GM19239 (cell line): ENCODE measurements at places on chromosomes 4 and X.

- DNase-seq, result no peak
These were observed 2637.0 kb downstream of the PCDH7 start for GRCh38 chr4:33357121-33357520.

GRCh38 chr4:71338846-71339593, at the start of gene SLC4A4:
Gene SLC4A4 (plus strand): TSS chr4:71339020.
- DNase-seq, result peak; percentile 42

DNA sequence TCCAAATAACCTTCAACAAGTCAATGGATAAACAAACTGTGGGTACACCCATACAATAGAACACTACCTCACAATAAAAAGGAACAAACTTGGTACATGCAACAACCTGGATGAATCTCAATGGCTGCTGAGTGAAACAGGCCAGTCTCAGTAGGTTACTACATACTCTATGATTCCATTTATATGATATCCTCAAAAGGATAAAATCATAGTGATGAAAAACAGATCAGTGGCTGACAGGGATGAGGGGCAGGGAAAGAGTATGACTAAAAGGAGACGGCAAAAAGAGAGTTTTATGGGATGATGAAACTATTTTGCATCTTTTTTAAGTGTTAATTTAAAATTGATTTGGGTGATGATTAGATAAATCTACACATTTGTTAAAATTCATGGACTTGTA, 15.9 kb downstream of the KLHL8 start:
- no peak for DNase-seq

DNA sequence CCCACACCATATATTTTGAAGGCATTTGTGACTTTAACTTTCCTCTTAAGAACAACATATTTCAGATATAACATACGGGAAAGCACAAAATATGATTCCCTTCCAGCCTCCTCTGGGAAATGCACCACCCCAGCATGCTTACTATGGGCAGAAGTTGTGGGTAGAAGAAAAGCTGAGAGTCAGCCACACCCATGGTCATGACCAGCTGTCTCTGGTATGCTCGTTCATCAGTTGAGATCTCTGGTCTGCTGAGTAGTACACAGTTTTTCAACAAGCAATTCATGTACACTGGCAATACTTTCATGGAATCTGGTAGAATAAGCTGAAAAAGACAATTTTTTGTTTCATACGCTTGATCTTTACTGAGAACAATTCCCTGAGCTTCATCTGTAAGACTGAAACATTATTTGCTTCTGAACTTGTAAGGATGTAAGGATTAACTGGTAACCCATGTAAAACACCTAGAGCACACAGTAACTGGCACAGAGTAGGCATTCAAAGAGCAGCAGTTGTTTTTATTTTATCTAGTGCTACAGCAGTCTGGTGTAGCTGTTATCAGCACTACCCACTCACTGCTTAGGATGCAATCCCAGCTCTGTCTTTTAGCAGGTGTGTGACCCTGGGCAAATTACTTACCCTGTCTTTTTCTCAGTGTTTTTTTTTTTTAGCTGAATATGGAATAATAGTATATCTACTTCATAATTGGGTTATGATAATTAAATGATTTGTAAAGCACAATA, 47.6 kb downstream of the METTL14 start:
- no peak for DNase-seq

DNA sequence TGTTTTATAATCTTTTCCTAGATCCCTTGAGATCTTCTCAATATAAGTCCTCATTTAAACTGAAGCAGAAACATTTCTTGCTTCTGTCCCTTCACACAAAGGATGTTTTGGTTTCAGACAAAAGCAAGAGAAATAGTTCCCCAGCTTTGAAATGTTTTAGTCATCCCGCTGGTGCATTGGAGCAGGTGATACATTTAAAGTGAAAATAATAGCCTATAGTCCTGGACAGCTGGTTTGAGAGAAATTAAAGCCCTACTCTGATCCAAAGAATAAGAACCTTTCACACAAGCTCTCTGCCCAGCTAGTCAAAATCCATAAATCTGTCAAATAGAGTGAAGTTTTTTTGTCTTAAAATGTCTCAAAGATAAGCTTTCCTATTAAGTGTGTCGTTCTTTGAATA, 79.4 kb downstream of the LUZP4 start:
- no peak for DNase-seq

GRCh38 chr4:145824463-145824862, 114.2 kb downstream of the ZNF827 start:
- no peak for DNase-seq

- no peak for DNase-seq
These were observed 94.1 kb upstream of the HPRT1 start for GRCh38 chrX:134365904-134366303.

GRCh38 chr4:17565846-17566245, 11.2 kb upstream of the LAP3 start:
- no peak for DNase-seq

DNA sequence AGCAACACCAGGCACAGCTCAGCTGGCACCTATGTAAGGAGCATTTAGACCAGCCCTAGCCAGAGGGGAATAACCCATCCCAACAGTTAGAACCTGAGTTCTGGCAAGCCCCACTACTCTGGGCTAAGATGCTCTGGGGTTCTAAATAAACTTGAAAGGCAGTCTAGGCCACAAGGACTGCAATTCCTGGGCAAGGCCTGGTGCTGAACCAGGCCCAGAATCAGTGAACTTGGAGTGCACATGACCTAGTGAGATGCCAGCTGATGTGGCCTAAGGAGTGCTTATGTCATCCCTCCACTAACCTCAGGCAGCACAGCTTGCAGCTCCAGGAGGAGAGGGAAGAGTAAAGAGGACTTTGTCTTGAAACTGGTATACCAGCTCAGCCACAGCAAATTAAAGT, 7.6 kb upstream of the PRRG3 start:
- DNase-seq, result no peak

DNA sequence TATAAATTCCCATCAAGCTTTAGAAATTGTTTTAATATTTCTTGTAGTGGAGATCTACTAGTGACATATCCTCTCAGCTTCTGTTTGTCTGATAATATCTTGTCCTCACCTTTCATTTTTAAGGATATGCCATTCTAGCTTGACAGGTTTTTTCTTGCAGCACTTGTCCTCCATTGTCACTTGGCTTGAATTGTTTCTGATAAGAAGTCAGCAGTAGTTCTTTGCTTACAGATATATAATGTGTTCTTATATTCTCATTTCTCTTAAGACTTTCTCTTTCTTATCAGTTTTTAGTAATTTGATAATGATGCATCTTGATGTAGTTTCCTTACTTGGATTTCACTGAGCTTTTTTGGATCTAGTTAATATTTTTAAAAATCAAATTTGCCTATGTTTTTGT, 120.6 kb upstream of the NUDT6 start:
- DNase-seq, result no peak

DNA sequence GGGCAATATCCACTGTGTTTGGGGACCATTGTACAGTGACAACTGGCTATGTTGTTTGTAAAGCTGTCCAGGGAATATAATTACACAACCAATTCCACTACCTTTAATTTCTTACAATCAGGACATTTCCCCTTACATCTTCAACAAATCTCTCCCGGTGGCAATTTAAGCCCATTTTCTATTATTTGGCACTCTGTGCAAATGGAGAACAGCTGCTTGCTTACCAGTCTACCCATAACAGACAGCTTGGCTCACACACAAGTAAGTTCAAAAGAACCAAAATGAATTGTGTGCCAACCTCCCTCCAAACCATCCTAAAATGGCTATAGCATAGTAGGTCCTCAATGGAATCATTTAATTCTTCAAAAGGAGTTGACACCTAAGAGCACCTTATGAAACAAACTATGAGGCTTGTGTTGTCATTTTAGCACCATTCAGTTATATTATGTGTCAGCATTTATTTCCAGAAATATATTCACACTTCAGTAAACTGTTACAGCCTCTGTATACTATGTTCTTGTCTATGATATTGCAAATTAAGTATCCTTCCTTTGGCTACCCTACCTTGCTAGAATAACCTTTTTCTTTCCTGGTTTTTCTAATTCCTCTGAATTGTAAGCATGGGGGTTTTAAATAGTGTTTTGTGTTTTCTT, 18.4 kb downstream of the GABRA4 start:
- DNase-seq, result no peak

DNA sequence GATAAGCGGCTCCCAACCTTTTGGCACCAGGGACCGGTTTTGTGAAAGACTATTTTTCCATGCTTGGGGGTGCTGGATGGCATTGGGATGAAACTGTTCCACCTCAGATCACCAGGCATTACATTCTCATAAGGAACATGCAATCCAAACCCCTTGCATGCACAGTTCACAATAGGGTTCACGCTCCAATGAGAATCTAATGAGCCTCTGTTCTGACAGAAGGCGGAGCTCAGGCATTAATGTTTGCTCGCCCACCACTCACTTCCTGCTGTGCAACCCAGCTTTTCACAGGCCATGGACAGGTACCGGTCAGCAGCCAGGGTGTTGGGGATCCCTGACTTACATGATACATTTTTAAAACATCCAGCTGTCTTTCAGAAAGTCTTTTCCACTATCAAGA, 187.3 kb downstream of the SLC39A8 start:
- DNase-seq, result no peak

DNA sequence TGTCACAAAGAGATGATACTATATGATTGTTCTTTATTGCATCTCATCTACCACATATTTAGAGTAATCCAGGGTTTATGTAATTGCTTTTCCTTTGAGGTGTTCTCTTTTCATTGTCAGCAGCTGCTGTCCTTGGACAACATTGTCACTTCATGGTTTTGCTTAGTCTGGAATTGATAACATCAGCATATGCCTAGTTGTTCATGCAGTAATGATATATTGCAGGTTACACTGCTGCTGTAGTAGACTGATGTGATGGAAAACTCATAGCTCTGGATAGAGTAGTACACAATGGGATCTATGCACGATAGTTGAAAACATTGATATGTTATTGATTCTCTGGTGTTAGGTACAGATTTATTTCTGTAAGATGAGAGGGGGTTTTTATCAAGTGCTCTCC, 13.7 kb downstream of the NEIL3 start:
- no peak for DNase-seq
